ENCODE measurements at places on chromosomes 13 and 19. TPM values are rescaled to one million over a fixed set of nuclear protein-coding genes. Genes with fewer than 3 reads are reported as not detected.
A peak's percentile ranks its signal among the peaks of the same experiment; 100 is the strongest.

ATXN8OS gene
- not detected for total RNA-seq

TNFSF9 gene
- 1.5 TPM for total RNA-seq

PCDH8 gene
- total RNA-seq: not detected

- H3K4me1 ChIP-seq: peaks cover 37% of the 10 kb centered on the region
- peak overlapping the region; percentile 73 for H3K4me3 ChIP-seq
- H3K27me3 ChIP-seq: peaks cover 65% of the 10 kb centered on the region
- no peak for DNase-seq
These were observed 3.1 kb downstream of the FGF9 start for GRCh38 chr13:21673789-21674489.

DNA sequence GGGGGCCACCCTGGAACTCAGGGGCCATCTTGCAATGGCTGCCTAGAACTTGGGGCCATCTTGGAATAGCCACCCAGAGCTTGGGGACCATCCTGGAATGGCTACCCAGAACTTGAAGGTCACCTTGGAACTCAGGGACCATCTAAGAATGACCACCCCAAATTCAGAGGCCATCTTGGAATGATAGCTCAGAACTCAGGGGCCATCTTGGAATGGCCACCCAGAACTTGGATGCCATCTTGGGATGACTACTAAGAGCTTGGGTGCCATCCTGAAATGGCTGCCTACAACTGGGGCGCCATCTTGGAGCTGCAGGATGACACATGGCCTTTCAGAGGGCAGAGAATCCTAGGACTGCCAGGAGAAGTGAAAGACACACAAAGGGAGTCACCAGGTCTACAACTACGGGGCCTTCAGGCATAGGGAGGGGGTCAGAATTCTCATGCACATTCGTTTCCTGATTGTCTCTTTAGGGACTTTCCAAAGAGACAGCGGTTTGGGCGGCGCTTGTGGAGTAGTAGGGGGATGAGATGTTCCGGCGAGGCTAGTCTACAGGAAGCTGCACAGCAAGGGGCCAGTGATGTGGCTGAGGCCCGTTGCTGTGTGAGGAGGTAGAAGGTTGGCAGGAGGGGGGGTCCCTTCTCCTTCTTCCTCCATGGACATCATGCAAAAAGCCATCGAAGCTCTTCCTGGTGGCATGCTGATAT, 125.0 kb downstream of the IER2 start:
- H3K4me1 ChIP-seq: peaks cover 7% of the 10 kb centered on the region
- DNase-seq: no peak
- H3K27me3 ChIP-seq: no peaks in the 10 kb centered on the region
- H3K36me3 ChIP-seq: no peaks in the 10 kb centered on the region

Data from osteocyte (in vitro differentiated cells).